ENCODE measurements at places on chromosomes 13 and 19.
A peak's percentile ranks its signal among the peaks of the same experiment; 100 is the strongest.

- DNase-seq = peak; percentile 40
Observed at GRCh38 chr19:24033963-24034342, 53.0 kb upstream of the ZNF254 start.

GRCh38 chr13:36288794-36289391, 8.7 kb downstream of the CCDC169 start:
- no peak for DNase-seq

GRCh38 chr19:42277821-42278451, 8.9 kb downstream of the CIC start:
- no peak for DNase-seq

DNA sequence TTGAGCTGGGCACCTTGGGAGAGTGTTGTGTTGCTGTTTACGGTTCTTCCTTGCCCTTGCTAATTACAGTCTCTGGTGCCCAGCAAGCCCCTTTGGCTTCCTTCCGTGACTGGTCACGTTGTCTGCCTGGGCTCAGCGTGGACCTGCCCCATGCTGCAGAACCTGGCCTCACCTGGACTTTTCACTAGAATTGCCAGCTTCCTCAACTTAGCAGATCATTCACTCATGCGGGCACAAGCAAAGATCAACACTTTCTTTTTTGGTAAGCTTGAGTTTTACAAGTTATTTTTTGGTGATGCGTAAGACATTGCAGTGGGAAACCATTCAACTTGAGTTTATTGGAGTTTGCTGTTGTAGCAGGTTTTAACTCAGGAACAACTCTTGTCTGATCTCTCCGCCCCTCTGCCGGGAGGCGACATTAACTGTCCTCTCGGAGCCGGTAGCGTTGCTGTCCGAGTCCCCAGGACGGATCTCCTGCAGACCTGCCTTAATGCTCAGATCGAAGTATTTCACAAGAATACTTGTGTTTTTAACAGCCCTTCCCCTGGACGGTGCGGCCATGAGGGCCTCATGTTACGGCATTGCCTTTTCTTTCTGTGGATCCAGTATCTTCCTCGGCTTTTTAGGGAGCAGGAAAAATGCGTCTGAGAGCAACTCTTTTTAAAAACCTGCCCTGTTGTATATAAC, 15.7 kb upstream of the TEX29 start:
- DNase-seq = no peak

GRCh38 chr19:10836479-10837330, 693 bp upstream of the TMED1 start:
- DNase-seq = peak; percentile 82

DNA sequence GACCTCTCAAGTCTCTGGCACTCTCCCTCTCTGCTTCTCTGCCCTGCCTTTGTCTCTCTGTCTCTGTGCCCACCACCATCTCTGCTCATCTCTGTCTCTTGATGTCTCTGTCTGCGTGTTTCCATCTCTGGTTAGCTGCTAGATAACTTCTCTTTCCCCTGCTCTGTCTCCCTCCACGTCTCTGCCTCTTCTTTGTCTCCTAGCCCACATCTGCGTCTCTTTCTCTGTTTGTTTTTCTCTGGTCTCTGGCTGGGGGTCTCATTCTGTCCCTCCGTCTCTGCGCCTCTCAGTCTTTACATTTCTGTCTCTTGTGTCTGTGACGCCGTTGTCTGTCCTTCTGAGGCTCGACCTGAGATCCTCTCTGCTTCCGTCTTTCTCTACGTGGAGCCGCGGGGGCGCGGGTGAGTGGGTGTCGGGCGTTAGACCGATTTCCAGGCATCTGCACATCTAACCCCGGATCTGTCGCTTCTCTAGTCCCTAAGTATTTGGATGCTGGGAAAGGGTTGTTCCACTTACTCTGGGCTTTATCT, 386 bp downstream of the GIPR start:
- peak; percentile 39 for DNase-seq

GRCh38 chr13:71290963-71291841, 575.8 kb downstream of the DACH1 start:
- peak; percentile 4 for DNase-seq

GRCh38 chr13:75495938-75496337, 14.0 kb upstream of the TBC1D4 start:
- DNase-seq = no peak

DNA sequence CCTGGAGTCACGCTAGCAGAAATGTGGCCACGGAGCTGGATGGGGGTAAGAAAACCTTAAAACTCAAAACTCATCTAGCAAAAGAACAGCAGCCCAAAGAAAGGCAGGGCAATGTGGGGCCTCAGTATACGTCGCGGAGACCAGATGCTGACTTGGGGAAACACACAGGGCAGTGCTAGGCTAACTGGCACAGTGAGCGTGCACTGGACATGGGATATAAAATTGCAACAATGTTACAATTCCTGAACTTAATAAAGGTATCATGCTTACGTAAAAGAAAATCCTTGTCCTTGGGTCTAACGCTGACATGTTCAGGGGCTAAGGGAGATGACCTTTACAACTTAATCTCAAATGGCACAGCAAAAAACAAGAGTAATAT, 40.5 kb downstream of the COL4A1 start:
- DNase-seq = no peak

- no peak for DNase-seq
Observed at GRCh38 chr13:70023516-70023915, 84.1 kb upstream of the ATXN8OS start.

DNA sequence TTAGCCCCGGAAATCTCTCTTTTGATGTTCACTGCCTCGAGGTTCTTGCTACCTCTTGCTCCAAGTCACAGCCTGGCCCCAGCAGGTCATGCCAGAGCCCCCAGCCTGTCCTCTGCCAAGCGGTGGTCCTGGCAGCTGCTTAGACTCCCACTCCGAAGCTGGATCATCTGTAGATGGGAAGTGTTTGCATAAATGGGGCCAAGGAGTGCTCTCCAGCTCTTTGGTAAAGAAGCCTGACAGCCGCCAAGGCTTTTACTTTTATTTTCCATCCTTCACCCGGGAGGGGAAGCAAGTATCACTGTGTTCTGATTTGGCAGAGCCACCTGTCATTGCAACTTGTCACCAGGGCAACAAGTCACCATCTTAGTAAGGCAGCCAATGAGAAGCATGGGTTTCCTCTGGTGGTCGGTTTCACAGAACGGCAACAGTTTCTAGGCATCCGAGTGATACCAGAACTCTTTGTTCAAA, 10.6 kb upstream of the RETN start:
- peak; percentile 38 for DNase-seq

DNA sequence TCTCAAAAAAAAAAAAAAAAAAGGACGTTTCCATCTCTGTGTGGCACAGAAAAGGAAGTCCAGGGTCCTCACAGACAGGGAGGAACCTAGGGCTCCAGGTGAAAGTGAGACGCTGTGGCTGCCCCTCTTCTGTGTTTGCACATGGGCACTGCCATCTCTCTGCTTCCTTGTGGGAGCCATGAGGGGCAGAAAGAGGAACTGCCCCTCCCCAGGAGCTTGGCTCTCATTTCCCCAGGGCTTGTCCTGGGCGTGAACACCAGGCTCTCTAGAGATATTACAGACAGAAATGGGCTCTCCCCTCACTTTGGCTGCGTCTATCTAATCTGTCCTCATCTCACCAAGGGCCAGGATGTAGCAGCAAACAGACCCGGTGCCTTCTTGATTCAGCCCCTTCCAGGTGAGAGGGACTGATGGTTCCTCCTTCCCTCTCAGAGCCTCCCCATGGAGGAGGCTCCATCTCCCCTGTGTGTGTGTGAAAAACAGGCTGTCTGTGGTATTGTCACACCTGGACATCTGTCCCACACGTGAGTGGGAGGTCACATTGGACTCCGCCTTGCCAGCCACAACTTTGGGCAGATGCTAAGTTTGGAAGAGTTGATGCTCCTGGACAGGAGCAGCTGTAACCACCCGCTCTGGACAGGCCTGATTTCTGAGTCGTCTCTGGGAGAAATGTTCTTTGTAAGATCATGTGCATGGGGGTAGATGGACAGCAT, 840 bp upstream of the LILRA4 start:
- DNase-seq = no peak

- DNase-seq = no peak
Observed at GRCh38 chr13:102907016-102907756, 61.4 kb downstream of the ERCC5 start.

DNA sequence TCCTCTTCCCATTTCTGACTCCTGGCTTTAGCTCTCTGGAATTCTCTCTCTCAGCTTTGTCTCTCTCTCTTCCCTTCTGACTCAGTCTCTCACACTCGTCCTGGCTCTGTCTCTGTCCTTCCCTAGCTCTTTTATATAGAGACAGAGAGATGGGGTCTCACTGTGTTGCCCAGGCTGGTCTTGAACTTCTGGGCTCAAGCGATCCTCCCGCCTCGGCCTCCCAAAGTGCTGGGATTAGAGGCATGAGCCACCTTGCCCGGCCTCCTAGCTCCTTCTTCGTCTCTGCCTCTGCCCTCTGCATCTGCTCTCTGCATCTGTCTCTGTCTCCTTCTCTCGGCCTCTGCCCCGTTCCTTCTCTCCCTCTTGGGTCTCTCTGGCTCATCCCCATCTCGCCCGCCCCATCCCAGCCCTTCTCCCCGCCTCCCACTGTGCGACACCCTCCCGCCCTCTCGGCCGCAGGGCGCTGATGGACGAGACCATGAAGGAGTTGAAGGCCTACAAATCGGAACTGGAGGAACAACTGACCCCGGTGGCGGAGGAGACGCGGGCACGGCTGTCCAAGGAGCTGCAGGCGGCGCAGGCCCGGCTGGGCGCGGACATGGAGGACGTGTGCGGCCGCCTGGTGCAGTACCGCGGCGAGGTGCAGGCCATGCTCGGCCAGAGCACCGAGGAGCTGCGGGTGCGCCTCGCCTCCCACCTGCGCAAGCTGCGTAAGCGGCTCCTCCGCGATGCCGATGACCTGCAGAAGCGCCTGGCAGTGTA, 2.7 kb downstream of the APOE start:
- DNase-seq = no peak

DNA sequence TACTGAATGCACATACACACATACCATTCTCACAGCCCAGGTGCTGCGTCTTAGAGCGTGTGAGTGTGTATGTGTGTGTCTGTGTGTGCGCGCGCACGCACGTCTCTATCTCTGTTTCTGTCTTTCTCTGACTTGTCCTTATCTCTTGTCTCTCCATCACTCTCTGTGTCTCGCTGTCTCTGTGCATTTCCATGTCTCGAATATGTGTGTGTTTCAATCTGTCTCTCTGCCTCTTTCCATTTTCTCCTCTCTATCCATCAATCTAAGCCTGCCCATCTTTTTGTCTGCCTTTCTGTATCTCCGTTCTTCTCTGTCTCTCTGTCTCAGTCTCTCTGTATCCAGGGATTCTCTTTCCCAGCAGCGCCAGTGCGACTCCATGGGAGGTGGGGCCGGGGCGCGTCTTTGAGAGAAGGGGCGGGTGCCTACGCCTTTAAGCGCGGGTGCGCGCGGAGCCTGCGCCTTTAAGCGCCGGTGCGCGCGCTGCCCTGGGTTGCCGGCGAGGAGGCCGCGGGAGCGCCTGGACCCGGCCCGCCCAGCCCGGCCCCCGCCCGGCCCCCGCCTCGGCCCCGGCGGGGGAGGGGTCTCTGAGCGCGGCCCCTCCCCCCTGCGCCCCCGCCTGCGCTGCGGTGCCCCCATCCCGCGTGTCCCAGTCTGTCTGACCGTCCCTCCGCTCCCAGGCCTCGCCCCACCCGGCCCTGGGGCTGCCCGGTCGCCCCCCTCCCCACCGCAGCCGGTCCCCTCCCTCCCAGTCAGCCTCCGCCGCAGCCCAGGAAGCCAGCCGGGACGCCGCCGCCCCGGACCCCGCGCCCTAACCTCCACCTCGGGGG, at the start of gene LRFN3:
TSS of gene LRFN3 (plus strand) at position 464 of the 827 bp plus-strand sequence. CDS start 3,052 bp downstream, outside the sequence.
- peak; percentile 78 for DNase-seq

GRCh38 chr19:53868892-53869804, 1.5 kb downstream of the MYADM start:
- DNase-seq = peak; percentile 79

GRCh38 chr13:40164133-40164532, 502.3 kb downstream of the FOXO1 start:
- DNase-seq = no peak

GRCh38 chr13:74450525-74450845, 316.3 kb upstream of the KLF12 start:
- DNase-seq = no peak

DNA sequence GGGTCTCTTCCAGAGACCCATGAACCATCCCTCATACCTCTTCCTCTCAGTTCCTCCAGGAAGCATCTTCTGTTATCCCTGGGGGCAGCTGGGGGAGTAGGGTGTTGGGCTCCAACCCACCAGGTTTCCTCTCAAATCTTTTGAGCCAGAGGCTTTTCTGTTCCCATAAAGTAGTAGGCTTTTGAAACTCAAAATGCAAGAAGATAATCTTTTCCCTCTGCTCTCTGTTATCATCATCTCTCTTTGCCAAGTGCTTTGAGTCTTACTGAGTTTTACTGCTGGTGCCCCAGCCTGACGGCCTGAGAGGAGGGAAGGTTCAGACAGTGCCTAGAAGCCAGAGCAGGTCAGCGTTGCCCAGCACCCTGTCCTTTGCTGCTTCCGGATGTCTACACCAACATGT, 157.2 kb downstream of the B3GLCT start:
- no peak for DNase-seq

- DNase-seq = no peak
Observed at GRCh38 chr13:30409886-30410704, 12.2 kb upstream of the UBE2L5 start.

- no peak for DNase-seq
Observed at GRCh38 chr13:85661675-85662074, 137.5 kb downstream of the SLITRK6 start.

DNA sequence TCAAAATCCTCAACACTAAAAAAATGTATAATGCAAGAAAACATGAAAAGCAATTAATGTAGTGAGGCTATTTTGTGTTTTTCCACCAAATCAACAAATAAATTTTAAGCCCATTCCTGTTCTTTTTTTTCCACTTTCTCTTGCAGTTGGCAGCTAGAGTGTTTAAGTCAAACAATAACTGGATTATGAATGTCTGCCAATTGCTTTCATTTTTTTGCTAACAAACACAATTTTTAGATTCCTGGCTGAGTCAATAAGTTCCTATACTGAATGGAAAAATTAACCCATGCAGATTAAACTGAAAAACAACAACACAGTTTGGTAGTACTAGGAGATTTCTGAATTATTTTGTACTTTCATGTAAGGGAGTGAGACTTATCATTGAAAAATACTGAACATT, 232.4 kb downstream of the SLITRK5 start:
- DNase-seq = no peak

Data from stimulated activated CD4-positive, alpha-beta T cell treated with anti-CD3 and anti-CD28 coated beads, Interleukin-2, amount 100 ng/mL, for 24 hours (primary cell).